ENCODE measurements at places on chromosomes 5 and 9.

DNA sequence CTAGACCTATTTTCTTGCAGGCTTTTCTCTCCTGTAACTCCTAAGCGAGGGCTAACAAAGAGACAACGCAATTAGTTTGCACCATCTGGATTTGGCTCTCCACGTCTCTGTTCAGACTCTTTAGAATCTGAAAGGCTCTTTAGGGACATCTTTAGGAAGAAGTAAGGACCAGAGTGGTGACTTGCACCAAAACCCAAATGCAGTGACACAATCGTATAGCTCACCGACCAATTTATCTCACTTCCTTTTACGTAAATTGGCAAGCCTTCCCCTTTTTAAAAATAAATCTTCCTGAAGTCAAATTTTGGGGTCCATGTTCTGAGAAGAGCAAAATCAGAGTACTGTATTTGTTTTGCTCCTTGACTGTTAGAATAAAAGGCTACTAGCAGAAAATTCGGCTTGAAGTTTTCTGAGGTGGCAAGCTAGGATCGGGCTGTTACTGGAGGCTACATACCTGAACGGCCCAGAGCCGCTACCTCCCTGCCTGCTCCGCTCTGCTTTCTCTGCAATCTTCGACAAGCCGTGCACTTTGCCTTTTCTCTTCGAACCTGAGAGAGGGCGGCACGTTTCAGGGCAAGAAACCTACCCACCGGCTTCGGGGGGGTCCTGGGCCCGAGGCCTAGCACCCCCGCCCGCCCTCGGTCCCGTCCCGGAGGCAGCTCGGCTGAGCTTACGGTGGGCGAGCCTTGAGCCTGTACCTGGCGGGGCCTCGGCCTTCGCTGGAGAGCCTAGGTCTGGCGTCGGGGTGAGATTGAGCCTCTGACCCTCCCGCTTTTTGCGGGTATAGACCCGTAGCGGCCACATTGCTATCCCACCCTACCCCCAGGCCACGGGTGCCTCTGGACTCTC, 537 bp downstream of the MEIKIN start:
- no peak for DNase-seq

DNA sequence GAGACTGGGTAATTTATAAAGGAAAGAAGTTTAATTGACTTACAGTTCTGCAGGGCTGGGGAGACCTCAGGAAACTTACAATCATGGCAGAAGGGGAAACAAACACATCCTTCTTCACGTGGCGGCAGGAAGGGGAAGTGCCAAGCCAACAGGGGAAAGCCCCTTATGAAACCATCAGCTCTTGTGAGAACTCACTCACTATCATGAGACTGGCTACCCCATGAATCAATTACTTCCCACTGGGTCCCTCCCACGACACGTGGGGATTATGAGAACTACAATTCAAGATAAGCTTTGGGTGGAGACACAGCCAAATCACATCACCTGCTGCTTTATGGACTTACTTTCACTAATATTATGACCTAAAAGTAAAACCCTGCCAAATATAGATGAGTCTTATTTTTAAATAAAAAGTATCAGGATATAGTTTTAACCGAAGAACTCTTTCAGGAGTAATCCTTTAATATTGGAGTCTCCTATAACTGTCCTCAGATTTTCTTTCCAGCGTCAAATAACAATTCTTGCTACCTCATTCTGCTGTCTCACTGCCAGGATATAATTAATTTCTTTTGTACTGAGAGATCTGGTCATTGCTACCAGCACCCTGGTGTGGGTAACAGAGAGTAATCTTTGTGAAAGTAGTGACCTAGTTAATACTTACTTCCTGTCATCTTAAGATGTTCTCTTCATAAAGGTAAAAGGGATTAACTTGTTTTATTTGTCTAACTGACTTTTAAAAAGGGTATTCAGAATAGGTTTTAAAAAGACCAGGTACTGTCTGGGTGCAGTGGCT, 68.6 kb downstream of the NLN start:
- no peak for DNase-seq

- DNase-seq = no peak
Measured at GRCh38 chr9:84228130-84228720, 112.3 kb downstream of the SLC28A3 start.

DNA sequence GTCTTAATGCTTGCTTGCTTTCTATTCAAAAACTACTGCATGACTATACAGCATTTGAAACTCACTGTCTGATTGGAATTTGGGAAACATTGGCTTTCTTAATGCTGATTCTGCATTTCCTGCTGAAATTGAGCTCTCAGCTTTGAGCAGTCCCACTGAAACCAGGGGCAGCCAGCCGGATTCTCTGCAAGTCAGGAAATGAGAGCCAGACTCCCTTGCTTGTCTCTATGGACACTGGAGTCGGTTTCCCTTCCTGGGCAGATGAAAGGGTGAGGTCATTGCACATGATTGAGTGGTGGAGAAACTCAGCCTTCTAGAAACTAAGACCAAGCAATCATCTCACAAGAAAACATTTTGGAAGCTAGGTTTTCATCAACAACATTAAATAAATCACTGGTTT, 119.7 kb upstream of the SPATA31C2 start:
- DNase-seq = no peak

GRCh38 chr9:6794936-6795335, 37.2 kb downstream of the KDM4C start:
- DNase-seq = no peak

DNA sequence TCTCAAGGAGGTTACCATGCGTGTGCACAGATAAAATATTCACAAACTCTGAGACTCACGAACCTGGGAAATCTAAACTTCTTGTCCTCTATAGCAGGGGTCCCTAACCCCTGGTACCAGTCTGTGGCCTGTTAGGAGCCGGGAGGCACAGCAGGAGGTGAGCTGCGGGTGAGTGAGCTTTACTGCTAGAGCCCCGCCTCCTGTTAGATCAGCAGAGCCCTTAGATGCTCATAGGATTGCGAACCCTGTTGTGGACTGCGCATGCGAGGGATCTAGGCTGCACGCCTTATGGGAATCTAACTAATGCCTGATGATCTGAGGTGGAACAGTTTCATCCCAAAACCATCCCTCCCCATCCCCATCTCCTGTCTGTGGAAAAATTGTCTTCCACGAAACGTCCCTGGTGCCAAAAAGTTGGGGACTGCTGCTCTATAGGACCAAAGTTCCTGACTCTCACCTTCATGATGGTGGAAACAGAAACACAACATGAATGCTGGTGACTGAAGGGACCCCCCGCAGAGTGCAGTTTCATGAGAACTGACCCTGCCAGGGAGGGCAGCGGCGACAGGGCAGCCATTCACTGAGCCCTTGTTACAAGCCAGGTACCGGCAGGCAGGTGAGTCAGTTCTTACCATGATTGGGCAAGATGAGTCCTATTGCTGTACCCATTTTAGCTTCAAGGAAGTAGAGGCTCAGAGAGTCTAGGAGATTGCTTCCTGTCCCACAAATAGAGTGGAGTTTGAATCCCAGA, 181.9 kb downstream of the RGS3 start:
- DNase-seq = no peak

GRCh38 chr5:39231705-39232525, 12.6 kb upstream of the FYB1 start:
- no peak for DNase-seq

DNA sequence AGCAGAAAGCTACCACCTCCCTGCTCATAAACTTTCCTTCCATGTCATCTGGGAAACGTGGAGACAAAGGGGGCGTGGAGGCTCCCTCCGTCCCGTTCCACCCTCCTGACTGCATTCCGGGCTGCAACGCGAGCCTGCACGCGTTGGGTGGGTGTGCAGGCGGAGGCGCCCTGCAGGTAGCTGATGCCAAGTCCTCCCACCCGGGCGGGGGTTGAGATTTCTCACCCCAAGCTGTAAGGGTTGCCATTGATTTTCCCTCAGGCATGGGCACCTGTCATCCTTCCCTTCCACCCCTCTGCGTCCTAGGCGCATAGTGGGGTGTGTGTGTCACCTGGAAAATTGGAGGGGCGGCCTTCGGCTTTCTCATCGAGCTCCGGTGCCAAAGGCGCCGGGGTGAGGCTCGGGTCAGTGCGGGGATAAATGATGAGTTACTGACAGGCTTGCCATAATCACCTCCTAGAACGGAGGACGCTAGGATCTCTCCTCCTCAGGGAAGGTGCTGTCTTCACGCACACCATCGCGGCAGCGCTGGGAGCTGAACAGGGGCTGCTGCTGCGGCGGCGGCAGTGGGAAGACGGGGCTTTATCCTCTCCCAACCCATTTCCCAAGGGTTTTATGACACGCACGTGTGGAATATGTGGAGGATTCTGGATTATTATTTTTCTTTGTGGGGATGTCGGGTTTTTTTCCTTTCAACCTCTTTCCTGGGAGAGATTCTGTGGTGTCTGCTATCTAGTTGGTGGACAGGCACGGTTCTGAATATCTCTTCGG, 973 bp downstream of the PLPPR1 start:
- no peak for DNase-seq

DNA sequence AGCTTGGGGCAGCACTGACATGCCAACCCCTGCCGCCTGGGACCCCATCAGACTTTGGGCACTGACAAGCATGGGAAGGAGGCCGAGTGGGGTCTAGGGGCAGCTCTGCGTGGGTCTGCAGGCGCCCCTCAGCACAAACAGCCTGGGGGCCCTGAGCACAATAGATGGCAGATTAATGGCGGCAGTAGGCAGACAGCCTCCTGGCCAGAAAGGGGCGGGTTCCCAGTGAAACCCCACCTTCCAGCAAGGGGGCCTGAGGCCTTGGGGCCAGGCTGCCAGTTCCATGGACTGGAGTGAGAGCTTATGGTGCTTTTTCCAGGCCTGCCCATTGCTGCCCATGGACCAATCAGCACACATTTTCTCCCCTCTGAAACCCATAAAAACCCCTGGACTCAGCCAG, 2031.2 kb downstream of the EFNA5 start:
- no peak for DNase-seq

GRCh38 chr5:155897761-155898160, 429.2 kb upstream of the SGCD start:
- no peak for DNase-seq

- DNase-seq = no peak
Measured at GRCh38 chr5:168988699-168989098, 312.2 kb downstream of the SLIT3 start.

- no peak for DNase-seq
Measured at GRCh38 chr5:10801931-10802666, 41.1 kb upstream of the DAP start.

GRCh38 chr9:18826248-18826647, 206.8 kb downstream of the SAXO1 start:
- DNase-seq = no peak

GRCh38 chr5:136052692-136053335, 24.0 kb downstream of the TGFBI start:
- DNase-seq = no peak

- DNase-seq = no peak
Measured at GRCh38 chr5:78505860-78506259, 142.7 kb downstream of the LHFPL2 start.

GRCh38 chr5:159040181-159040580, 59.5 kb downstream of the EBF1 start:
- DNase-seq = no peak

GRCh38 chr9:18981476-18982261, 51.3 kb downstream of the SAXO1 start:
- DNase-seq = no peak

DNA sequence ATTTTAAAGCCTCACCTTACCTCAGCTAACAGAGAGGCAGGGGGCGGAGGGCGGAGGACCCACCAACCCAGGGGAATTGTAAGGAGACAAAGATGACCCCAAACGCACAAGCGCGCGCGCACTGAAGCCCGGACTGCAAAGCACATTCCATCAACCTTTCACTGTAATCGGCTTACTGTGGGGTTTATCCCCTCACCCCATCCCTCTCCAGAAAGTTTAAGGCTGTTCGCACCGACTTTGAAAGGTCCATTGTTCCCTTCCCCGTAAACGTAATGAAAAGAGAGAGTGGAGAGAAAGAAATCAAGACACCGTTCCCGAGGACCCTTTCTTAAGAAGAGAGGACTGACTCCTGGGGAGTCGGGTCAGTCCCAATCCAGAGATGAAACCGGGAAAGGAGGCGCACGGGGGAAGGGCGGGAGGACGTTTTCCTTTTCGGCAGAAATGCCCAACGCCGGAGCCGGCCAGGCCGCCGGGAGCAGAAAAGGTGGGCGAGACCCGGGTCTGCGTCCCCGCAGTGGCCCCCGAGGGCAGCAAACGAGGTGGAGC, 464 bp downstream of the CEMIP2 start:
- no peak for DNase-seq

DNA sequence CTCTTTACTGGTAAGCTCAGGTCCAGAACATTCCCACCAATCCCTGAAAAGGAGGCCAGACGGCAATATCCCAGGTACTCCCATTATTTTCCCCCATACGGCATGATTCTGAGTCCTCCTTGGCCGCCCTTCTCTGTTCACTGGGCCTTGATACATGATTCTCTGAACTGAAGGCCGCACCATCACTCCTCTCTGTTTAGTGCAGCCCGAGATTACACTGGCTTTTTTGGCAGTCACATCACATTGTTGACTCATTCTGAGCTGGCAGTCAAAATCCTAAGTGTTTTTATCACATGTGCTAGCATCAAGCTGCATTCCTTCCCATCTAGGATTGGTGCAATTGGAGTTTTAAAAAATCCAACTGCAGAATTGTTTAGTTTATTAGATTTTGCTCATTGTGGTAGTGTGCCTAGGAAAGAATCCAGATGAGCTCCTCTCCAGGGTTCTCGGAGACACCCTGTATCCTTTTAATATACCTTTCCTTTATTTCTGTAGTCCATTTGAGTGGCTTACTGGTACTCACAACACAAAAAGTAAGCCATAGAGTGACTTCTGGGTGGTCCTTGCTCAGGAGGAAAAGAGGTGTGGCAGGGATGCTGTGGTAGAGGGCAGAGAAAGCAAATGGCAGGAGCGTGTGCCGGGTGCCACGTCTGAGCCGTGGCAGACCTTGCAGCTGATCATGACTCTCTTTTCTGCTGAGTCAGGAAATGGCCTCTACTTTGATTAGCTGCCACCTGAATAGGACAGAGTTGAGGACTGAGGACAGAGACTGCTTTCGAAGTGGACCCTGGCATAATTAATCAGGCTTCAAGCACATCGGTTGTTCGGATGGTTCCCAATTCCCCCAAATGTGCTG, 121.1 kb upstream of the IL12B start:
- DNase-seq = no peak

DNA sequence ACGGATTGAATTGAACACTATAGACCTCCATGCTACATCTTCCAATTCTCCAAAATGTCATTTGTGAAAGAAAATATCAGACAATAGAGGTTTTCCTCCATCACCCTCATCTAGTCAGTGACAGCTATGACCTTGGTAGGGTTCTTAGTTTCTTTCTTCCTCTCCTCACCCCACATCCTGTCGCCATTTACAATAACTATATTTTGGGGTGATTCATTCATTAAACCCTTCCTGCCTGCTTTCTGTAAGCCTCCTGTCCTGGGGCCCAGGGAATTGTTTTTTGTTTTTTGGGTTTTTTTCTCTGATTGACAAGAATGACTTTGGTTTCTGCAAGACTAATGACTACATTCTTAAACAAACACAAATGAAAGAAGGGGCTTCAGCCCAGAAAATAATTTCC, 82.6 kb downstream of the PRELID2 start:
- no peak for DNase-seq

- no peak for DNase-seq
Measured at GRCh38 chr9:104700306-104700705, 6.0 kb downstream of the OR13D1 start.

GRCh38 chr5:114418176-114419066, 56.6 kb downstream of the KCNN2 start:
- no peak for DNase-seq

Data from NCI-H1436 (cell line).